Stimulated activated CD4-positive, alpha-beta T cell treated with anti-CD3 and anti-CD28 coated beads, TNF-alpha, amount 100 ng/mL, for 24 hours (primary cell): ENCODE measurements at places on chromosomes 7 and 10.

- no peak for DNase-seq
Measured at GRCh38 chr7:139523968-139524815, 707 bp downstream of the CLEC2L start.

DNA sequence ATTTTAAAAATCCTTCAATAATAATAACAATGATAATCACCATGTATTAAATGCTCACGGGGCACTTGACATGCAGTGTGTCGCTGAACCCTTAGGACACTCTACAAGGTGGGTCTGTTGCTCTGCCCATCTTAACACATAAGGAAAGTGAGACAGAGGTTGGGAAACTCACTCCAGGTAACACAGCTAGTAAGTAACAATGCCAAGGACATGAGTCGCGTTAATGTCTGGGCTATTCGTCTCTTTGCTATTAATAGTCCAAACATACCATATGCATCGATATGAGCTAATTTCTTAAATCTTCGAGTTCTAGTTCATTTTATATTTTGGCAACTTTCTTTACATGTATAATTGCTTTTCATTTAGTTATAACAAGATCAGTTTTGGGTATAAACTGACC is 79.5 kb downstream of the BEND7 start:
- DNase-seq, result no peak

GRCh38 chr7:1664711-1665548 is 5.1 kb upstream of the ELFN1 start:
- DNase-seq, result peak; percentile 19

DNA sequence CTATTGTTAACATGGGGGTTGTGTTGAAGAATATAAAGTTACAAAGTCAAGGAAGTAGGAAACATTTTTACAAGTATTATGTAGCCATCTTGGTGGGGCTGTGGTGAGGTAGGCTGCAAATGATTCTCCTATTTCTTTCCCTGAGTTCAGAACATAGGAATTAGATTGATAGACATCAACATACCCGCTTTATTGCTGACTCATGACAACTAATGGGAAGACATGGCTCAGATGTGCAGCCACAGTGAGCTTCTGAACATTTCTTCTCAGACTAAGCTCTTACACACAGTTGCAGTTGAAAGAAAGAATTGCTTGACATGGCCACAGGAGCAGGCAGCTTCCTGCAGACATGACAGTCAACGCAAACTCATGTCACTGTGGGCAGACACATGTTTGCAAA is 110.7 kb downstream of the ANKRD30A start:
- DNase-seq, result no peak

GRCh38 chr10:98309366-98310355 is 41.7 kb upstream of the LOXL4 start:
- DNase-seq, result peak; percentile 19

GRCh38 chr10:105682911-105683310 is 1041.8 kb downstream of the SORCS3 start:
- no peak for DNase-seq

- no peak for DNase-seq
Measured at GRCh38 chr7:159108941-159109652, 35.6 kb downstream of the VIPR2 start.

DNA sequence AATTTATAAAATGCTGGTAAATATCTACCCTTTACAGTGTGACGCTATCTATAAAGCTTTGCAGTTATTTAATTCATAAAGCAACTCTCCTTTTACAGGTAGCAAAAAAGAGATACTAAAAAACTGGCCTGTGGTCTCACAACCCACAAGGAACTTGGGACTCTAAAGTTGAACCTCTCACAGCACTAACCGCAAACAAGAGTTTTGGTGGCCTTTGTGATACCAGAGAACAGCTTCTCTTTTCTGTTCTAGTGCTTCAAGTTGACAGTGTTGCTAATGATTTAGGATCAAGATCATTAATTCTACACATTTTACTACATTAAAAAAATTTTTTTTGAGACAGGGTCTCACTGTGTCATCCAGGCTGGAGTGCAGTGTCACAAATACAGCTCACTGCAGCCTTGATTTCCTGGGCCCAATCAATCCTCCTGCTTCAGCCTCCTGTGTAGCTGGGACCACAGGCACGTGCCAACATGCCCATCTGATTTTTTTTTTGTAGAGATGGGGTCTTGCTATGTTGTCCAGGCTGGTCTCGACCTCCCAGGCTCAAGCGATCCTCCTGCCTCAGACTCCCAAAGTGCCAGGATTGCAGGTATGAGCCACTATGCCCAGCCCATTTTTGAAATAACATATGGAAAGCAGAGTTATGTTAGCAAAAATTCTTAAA is 56.0 kb upstream of the ST8SIA6 start:
- DNase-seq, result no peak

DNA sequence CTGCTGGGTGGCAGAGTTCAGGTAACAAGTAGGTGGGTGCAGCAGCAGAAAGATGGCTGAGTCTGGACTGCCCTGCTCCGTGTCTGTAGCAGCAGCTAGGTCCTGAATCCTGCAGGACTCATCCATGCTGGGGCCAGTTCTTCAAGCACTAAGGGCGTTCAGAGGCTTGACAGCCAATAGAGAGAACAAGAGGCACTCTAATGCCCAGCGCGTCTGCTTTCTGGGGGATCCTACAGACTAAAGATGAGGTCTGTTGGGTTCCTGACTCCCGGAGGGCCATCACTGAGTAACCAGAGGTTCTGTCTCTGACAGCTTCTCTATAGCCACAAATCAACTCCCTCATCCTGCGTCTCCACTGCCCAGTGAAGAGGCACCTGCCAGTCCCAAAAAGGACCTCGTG is 125.5 kb downstream of the PTPN20 start:
- no peak for DNase-seq

- DNase-seq, result no peak
Measured at GRCh38 chr10:69769395-69769992, 32.2 kb upstream of the COL13A1 start.

- DNase-seq, result no peak
Measured at GRCh38 chr7:82234457-82235049, 209.0 kb downstream of the CACNA2D1 start.

DNA sequence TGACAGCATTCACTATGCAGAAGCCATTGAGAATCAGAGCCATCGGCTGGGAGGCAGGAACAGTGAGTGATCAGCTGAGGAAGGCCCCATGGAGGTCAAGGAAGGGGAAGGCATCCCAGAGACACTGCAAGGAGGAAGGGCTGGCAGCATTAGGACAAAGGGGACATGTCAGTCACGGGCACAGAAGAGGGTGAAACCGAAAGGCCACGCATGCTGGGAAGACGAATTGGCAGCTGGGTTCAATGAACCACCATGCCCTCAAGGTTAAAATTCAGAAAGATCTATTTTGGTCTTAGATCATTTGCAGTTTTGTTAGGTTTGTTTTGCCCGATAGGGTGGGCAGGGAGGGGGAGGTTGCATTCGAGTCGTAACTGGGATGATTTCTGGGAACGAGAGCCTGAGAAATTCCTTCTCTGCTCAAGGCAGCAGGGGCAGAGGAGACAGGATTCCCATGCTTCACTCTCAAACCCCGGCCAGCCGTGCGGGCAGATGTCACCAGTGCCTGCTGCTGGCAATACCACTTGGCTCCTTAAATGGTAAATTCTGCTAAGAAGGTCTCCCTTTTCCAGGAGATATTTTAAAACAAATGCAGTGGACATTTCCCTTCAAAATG is 57.7 kb downstream of the ASB13 start:
- DNase-seq, result no peak

- DNase-seq, result no peak
Measured at GRCh38 chr10:78862328-78862640, 206.5 kb upstream of the ZMIZ1 start.

DNA sequence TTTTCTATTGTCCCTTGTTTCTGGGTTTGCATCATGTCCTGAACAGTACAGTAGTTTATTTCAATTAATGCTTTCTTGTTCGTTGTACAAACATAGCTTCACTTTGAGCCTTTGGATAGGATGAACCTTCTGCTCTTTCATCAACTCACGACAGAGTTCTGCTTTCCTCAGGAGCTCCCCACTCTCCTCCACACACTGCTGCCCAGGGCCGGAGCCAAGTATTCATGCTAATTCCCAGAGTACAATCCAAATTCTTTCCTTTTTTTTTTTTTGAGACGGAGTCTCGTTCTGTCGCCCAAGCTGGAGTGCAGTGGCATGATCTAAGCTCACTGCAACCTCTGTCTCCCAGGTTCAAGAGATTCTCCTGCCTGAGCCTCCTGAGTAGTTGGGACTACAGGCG is 7.5 kb upstream of the NUP205 start:
- DNase-seq, result no peak

DNA sequence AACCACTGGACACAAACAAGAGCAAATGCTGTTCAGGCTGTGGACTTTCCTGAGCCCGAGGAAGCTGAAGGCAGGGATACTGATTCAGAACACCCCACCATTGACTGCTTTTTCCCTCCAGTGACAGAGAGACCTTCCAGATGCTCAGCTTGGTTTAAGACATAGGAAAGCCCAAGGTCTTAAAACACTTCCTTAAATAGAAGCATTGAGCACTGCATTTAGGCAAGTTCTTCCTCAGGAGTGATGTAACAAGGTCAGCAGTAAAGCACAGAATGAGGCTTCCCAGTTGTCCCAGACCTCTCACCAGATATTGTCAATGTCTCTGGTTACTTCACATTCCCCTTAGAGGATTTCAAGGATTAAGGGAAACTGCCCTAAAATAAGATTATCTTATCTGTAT is 19.6 kb upstream of the CDCA7L start:
- no peak for DNase-seq

DNA sequence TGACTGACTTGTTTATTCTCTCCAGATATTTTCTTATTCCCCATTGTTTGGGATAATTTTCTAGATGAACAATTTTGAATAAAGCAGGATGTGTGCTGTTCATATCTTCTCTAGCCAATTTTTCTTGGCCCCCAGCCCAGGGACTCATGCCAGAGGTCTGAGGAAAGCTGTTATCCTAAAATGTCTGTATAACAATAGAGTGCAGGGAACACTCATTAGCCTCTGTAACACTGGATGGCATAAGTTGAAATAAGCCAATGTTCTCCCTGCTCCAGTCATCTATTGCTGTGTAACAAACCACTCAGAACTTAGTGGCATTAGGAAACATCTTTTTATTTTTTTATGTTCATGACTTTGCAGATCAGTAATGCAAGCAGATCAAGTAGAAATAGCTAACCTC is 121.7 kb upstream of the TRIM24 start:
- DNase-seq, result no peak

GRCh38 chr10:122419876-122420623 is 34.4 kb upstream of the ARMS2 start:
- DNase-seq, result no peak

DNA sequence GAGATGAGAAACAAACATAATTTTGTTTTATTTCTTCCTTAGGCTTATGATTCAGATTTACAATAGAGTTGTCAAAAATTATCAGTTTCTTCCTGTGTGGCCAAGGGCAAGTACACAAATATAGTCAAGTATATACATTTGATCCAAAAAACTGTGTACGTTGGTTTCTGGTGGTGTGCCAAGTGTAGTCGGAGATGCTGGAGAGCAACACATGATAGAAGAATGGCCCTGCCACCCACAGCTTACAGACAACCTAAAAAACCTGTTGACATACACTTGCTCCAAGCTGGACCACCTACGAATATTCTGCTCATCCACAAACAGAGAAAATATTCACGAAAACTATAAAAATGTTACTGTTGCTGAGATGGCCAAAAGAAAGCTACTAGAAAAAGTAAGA is 890.8 kb upstream of the PHF14 start:
- DNase-seq, result no peak

DNA sequence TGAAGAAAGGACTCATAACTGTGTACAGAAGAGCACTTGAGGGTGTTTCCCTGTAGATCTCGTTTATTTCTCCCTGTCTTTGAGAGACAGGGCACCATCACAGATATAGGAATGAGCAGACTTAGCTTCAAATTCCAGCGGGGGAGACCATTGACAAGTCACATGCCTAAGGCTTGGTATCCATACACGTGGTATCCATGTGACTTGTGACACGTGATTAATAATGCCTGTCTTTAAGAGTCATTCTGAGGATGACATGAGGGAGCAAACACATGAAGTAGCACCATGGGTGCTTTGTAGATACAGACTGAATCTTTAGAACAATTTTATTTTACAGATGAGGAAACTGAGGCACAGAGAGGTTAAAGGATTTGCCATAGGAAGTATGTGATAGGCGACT is 292.3 kb downstream of the POU6F2 start:
- DNase-seq, result no peak

- no peak for DNase-seq
Measured at GRCh38 chr7:39735903-39736302, 112.5 kb downstream of the RALA start.

DNA sequence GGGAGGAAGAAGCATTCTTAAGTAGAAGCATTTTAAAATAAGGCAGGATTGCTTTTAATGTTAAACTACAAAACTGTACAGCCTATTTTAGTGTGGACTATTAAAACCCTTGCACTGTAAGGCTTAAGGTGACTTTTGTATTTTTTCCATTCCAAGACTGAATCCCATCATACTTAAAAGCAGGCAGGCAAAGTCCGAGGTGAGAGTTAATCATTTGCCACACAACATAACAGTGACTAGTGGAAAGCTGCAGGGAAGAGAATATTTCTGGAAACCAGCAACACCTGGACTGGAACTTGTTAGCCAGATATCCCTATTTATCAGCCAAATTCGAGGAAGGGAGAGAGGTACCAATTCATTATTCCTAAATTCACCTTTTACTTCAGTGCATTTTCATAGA is 3.5 kb downstream of the PRR15 start:
- DNase-seq, result no peak

GRCh38 chr7:4154882-4155535 is 527.1 kb upstream of the FOXK1 start:
- DNase-seq, result no peak

- DNase-seq, result no peak
Measured at GRCh38 chr7:96991546-96992191, 13.7 kb upstream of the DLX6 start.

DNA sequence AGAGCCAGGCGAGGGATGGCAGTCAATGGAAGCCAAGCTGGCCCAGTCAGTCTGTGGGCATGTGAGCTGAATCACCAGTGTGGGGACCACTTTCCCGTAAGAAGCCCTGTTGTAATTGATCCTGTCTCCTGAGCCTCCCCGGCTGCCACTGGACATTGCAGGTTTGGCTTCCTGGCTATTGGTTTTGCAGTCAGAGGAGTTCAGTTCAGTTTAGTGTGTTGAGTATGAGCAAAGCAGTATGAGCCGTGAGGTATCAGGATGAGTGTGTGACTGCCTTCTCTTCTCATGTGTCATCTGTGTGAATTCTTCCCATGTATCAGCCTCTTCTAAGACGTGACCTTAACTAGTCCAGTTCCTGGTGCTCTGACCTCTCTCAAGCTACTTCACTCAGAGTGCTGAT is 227.4 kb downstream of the PRKG1 start:
- DNase-seq, result no peak

- DNase-seq, result no peak
Measured at GRCh38 chr7:143013893-143014292, 13.0 kb downstream of the OR9A2 start.
